Fibroblast of the aortic adventitia (primary cell): ENCODE measurements at places on chromosomes 11 and 22. TPM values are rescaled to one million over a fixed set of nuclear protein-coding genes. Genes with fewer than 3 reads are reported as not detected.

GRCh38 chr11:64665411-64665821 lies 57.6 kb downstream of the NRXN2 start:
- DNase-seq: no peak

DNA sequence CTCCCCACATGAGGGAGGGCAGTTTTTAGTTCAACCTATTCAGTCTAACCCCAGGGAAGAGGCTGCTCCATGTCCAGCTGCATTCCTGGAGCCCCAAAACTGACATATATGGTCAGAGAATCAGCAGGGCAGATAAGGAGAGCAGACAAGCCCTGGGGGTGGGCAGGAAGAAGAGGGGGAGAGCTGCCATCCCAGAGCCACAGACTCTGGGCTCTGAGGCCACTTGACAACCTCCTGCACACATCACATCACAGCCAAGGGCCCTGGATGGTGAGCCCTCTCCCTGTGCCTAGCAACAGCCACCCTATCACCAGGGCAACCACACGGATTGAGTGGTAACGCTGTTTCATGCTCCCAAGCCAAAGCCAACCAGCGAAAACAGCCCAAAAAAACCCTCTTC lies 3.1 kb downstream of the ARHGAP1 start:
- DNase-seq: peak; percentile 13

- peak; percentile 100 for DNase-seq
Measured at GRCh38 chr11:74278721-74279161, 32.7 kb downstream of the P4HA3 start.

DNA sequence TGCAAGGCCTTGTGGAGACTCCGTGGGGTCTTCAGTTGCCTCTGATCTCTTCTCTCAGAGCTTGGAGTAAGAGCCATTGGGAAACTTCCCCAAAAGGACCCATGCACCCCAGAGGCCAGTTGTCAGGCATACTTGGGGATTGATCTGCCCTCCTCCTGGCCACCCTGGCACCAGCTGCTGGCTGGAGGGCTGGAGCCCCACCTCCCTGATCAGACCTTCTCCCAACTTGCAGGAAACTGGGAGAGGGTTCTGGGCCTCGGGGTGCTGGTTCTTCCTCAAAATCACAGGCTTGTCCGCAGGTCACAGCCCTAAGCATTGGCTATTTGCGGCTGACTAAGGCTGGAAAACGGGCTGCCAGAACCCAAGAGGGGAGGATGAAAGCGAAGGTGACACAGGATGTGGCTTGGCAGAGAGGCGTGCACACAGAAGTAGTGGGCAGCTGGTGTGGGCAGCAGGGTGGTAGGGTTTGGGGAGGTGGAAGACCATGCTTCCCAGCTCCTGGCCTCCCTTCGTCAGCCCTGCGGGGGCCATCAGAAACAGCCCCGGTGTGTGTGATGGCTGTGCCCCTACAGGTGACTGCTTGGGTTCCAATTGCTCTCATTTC lies 1.3 kb upstream of the DGKZ start:
- no peak for DNase-seq

DNA sequence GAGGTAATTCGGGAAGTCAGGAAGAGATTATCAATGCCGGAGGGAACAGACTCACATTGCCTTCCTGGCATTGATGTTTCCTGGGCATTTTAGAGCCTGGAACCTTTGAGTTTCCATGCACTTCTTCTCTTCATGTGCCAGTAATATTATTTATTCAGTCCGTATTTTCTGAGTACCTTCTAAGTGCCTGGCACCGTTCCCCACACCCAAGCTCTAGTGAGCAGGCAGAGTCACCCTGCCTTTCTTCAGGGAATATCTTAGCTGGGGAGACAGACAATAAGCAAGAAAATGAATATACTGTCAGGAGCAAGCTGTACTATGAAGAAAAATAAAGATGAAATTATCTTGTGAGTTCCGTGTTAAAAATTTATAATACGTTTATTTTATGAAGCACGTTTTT lies 136.2 kb upstream of the SEZ6L start:
- DNase-seq: no peak

- no peak for DNase-seq
Measured at GRCh38 chr22:28933321-28933720, 49.9 kb downstream of the ZNRF3 start.

GRCh38 chr11:106271686-106272085 lies 194.2 kb downstream of the AASDHPPT start:
- peak; percentile 37 for DNase-seq

GRCh38 chr22:19722982-19723231 lies 432 bp upstream of the GP1BB start:
- DNase-seq: no peak

DNA sequence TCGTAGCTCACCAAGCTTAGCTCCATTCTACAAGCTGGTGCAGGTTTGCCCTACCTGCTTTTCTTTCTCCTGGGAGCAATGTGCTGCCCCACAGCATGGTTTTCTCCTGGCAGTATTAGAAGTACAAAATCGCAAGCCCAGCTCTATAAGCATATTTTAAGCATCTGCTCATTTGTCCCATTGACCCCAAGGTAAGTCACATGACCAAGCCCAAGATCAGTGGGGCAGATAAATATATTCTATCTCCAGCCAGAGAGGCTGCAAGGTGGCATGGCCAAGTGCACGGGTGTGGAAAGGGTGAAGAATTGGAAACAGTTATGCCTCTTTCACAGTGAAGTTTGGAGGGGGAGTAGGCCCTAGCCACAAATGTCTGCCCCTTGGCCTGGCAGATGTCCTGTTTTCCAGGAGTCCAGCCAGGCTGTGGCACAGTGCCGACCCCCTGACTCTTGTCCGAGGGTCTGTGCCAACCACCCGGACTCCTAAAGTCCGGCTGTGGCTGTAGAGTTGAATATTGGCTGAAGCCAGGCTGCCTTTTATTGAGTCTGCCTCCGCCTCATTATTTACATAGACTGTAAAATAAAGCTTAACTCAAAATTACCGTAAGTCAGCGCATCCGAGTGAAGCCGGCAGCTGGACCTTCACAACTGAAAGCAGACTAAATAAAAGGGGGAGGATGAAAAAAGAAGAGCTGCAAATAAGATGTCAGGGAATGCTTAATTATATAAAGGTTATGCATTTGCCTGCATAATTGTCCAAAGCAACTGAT lies 165.7 kb downstream of the COMMD9 start:
- no peak for DNase-seq

Gene CCDC188
- 0.45 TPM in 1 of 2 replicates, not detected in the other for total RNA-seq

Gene CD3G
- not detected in 2 replicates for total RNA-seq

Gene BEST1
- 3.1 and 3.4 TPM in 2 replicates for total RNA-seq
